WTC11 (cell line): ENCODE measurements at places on chromosomes 6 and 20.

DNA sequence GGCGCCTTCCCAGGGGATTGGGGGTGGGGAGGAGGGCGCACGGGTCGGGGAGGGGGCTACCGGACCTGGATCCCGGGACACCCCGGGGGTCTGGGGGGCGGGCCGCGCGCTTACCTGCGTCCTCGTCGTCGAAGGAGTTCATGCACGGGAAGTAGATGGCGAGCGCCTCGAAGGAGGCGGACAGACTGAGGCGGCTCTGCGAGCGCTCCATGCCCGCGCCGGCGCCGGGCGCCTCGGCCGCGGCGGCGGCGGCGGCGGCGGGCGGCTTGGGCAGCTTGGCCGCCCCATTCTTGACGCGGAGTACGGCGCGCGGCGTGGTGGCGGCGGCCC is 320 bp downstream of the RIMS4 start:
- DNase-seq = peak; percentile 27

GRCh38 chr6:132456700-132457143 is 55.4 kb upstream of the MOXD1 start:
- DNase-seq = no peak

DNA sequence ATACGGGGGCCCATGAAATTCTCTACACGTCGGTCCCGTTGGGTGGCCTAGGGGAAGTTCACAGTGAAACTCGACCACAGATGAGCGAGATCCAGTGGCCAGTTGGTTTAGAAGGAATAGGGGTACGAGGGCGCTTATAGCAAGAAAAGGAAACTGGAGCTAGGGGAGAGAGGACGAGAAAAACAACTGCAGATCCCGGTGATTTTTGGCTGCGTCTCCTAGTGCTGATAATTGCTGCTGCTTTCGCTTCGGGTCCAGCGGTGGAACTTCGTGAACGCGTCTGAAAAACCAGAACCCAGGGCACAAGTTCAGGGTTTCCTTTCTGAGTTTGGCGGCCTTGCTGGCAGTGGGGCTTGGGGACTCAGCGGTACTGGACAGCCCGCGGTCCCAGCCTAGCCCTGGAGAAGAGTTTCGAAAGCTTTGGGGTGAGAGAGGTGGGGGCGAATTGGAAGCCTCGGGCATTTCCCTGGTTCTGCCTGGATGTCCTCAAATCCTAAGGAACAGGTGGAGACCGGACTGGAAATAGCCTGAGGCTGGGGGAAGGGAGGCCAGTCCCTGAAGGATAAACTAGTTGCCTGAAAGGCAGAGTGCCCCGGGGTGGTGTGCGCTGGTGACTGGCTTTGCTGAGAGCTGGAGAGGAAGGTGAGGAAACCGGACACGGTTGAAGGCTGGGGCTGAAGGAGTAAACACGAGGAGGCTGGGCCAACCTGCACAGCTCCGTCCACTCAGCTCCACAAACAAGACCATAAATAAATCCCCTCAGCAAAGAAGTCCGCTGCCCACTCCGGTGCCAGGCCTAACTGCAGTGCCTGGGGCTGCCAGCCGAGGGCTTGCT is 793 bp downstream of the GMPR start:
- DNase-seq = peak; percentile 30

DNA sequence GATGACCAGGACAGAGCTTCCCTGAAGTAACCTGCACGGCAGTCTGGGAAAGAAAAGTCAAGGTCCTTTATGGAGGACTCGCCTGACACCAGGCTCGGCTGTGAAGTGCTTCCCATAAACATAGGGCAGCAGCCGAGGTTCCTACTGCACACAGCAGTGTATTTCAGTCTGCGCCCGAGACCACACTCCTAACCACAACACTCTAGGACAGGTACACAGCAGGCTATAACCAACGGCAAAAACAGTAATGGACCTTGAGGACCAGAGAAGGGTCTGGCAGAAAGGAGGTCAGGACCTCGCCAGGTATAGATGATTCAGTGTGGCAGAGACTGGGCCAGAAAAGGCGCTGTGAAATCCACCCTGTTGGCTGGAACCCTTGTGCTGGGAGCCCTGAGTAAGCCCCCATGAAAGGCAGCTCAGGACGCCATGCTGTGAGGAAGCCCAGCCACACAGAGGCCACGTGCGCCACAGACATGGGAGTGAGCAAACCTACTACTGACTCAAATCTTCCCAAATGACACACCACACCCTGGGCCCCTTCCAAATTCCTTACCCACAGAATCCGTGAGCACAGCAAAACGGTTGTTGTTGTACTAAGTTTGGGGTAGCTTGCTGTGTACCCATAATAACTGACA is 129.6 kb upstream of the CST7 start:
- DNase-seq = no peak

- no peak for DNase-seq
Measured at GRCh38 chr6:4943716-4944115, 60.1 kb downstream of the RPP40 start.

- no peak for DNase-seq
Measured at GRCh38 chr20:3430376-3431069, 23.1 kb upstream of the DNAAF9 start.
